Activated CD8-positive, alpha-beta memory T cell treated with anti-CD3 and anti-CD28 coated beads, Interleukin-2, amount 10 ng/mL, durations not matched to agents 7 days and 5 days (primary cell): ENCODE measurements at places on chromosomes 7 and 10. TPM values are rescaled to one million over a fixed set of nuclear protein-coding genes. Genes with fewer than 3 reads are reported as not detected.

DNA sequence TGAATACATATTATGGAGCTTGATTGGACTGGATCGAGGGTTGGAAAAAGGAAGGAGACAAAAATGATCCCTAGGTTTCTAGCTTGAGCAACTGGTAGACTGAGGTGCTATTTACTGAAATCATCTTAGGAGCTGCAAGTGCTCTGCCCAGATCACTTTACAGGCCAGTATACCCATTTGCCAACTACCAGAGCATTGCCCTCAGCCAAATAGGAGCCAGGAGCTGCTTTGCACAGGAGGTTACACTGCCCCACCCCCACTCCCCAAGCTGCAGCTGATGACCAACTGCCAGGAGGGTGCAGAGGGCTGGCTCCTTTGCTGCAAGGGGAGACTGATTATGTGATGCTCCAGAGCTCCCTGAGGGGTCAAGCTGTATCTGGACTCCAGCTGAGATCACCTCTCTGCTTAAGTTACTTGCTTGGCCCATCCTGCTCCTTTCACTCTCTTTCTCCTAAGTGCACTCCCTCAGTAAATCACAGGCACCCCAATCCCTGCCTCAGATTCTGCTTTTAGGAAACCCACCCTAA is 275.4 kb downstream of the ZEB1 start:
- peaks cover 3% of the 10 kb centered on the region for H3K4me1 ChIP-seq
- H3K36me3 ChIP-seq, result peaks cover 2% of the 10 kb centered on the region
- no peak overlapping the region for H3K4me3 ChIP-seq
- no peak overlapping the region for H3K27ac ChIP-seq
- DNase-seq, result no peak

DNA sequence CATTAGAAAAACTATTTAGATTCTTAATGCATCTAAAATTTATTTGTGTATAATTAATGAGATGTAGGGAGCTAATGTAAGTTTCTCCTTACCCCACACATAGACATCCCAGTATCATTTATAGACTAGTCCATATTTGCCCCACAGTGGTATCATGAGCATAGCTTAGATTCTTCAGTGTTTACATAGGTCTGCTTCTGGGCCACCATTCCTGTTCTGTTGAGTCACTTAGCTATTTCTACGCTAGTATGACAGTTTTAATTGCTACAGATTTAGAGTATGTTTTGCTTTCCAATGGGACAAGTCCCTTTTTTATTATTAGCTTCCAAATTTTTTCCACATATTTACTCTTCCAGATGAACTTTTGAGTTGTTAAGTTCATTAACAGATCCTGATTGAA is 69.4 kb downstream of the MCMBP start:
- H3K4me3 ChIP-seq, result no peak overlapping the region
- no peaks in the 10 kb centered on the region for H3K27me3 ChIP-seq
- no peak overlapping the region for H3K27ac ChIP-seq
- H3K36me3 ChIP-seq, result peaks cover 7% of the 10 kb centered on the region

DNA sequence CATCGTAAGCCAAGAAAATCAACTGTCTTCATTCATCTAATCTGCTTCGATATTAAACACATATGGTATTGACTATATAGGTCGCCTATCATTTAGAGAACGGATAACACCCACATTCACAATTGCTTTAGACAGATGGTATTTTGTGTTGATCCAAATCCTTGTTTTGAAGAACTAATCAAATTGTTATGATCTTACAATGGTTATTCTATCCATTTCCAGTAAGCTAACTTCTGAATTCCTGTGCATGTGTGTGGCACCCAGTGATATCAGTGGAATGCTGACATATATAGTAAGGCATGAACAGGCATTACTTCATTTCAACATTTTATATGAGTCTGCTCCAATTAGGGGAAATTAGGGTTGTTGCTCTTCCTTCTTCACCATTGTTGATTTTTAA is 98.8 kb downstream of the SEMA3E start:
- no peaks in the 10 kb centered on the region for H3K27me3 ChIP-seq
- no peaks in the 10 kb centered on the region for H3K4me1 ChIP-seq
- H3K27ac ChIP-seq, result no peak overlapping the region
- DNase-seq, result no peak
- H3K4me3 ChIP-seq, result no peak overlapping the region

GRCh38 chr10:90023950-90024349 is 322.6 kb downstream of the KIF20B start:
- no peak for DNase-seq
- H3K36me3 ChIP-seq, result no peaks in the 10 kb centered on the region
- no peaks in the 10 kb centered on the region for H3K4me1 ChIP-seq
- H3K27ac ChIP-seq, result no peak overlapping the region
- no peak overlapping the region for H3K4me3 ChIP-seq
- H3K27me3 ChIP-seq, result no peaks in the 10 kb centered on the region

- H3K4me1 ChIP-seq, result peaks cover 6% of the 10 kb centered on the region
- no peak overlapping the region for H3K27ac ChIP-seq
- DNase-seq, result no peak
- H3K36me3 ChIP-seq, result peaks cover 55% of the 10 kb centered on the region
- H3K4me3 ChIP-seq, result no peak overlapping the region
Observed at GRCh38 chr7:158682456-158682855, 22.1 kb downstream of the NCAPG2 start.

DNA sequence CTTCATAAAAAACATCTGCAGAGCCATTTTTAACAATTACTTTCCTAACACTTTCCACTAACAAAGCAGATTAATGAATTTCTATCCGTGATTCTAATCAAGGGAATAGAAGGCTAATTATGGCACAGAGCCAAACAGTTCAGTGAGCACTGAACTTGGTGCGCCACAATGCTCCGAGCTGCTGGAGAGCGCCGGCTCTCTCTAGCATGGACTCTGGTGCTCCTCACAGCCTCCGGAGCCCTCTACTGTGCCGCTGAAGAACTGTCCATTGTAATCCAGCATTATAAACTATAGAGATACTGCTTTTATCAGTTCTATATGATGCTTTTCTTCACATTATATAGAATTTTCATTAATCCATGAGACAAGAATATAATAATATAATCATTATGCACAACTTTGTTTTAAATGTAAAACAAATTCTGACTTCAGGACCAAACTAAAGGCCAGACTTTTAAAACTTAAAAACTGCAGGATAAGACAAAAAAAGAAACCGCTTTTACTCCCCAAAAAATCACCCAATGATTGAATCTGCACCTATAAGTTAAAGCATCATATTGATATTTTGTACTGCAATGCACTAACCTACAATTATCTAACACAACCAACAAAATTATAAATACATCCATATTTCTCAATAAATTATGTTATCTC is 123.6 kb downstream of the RNF32 start:
- H3K27me3 ChIP-seq, result no peaks in the 10 kb centered on the region
- DNase-seq, result no peak
- H3K4me3 ChIP-seq, result no peak overlapping the region
- peaks cover 24% of the 10 kb centered on the region for H3K36me3 ChIP-seq
- no peak overlapping the region for H3K27ac ChIP-seq
- H3K4me1 ChIP-seq, result peaks cover 3% of the 10 kb centered on the region

GRCh38 chr10:60346661-60347060 is 43.0 kb downstream of the ANK3 start:
- no peaks in the 10 kb centered on the region for H3K36me3 ChIP-seq
- no peak overlapping the region for H3K27ac ChIP-seq
- DNase-seq, result no peak
- H3K4me1 ChIP-seq, result no peaks in the 10 kb centered on the region
- H3K4me3 ChIP-seq, result no peak overlapping the region
- no peaks in the 10 kb centered on the region for H3K27me3 ChIP-seq

- no peaks in the 10 kb centered on the region for H3K27me3 ChIP-seq
- no peak overlapping the region for H3K4me3 ChIP-seq
- no peak overlapping the region for H3K27ac ChIP-seq
- peaks cover 9% of the 10 kb centered on the region for H3K4me1 ChIP-seq
Observed at GRCh38 chr10:43253461-43254198, 13.2 kb downstream of the RASGEF1A start.

GRCh38 chr7:48742079-48742798 is 182.1 kb upstream of the CDC14C start:
- no peak for DNase-seq
- H3K27me3 ChIP-seq, result no peaks in the 10 kb centered on the region
- no peaks in the 10 kb centered on the region for H3K4me1 ChIP-seq
- no peak overlapping the region for H3K27ac ChIP-seq
- no peaks in the 10 kb centered on the region for H3K36me3 ChIP-seq

DNA sequence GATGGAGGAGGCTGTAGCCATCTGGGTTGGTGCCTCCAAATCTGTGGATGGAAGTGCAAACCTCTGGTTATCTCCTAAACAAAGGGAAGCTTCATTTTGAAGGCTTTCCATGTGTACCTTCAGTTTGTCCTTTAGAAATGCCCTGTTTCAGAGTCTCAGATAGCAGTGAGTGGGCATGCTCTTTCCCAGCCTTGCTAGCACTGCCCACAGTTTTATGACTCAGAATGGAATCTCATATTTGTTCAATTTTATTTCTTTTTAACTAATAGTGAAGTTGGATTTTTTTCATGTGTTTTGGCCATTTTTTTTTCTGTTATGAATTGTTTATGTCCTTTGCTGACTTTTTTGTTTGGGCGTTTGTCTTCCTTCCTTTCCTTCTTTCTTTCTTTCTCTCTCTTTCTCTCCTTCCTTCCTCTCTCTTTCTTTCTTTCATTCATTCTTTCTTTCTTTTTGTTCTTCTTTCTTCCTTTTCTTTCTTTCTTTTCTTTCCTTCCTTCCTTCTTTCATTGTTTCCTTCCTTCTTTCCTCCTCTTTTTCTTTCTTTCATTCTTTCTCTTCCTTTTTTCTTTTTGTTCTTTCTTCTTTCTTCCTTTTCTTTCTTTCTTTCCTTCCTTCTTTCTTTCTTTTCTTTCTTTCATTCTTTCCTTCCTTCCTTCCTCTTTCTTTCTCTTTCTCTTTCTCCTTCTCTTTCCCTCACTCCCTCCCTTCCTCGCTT is 25.6 kb downstream of the PRF1 start:
- H3K4me3 ChIP-seq, result peak overlapping the region; percentile 63
- no peaks in the 10 kb centered on the region for H3K27me3 ChIP-seq
- peaks cover 59% of the 10 kb centered on the region for H3K4me1 ChIP-seq
- H3K27ac ChIP-seq, result peak overlapping the region; percentile 98
- no peak for DNase-seq

GRCh38 chr10:22783807-22784206 is 69.4 kb upstream of the PIP4K2A start:
- no peaks in the 10 kb centered on the region for H3K27me3 ChIP-seq
- no peaks in the 10 kb centered on the region for H3K4me1 ChIP-seq
- no peaks in the 10 kb centered on the region for H3K36me3 ChIP-seq

GRCh38 chr10:131310142-131310541 is 1.4 kb downstream of the TCERG1L start:
- peaks cover 24% of the 10 kb centered on the region for H3K27me3 ChIP-seq
- H3K27ac ChIP-seq, result peak overlapping the region; percentile 57
- DNase-seq, result no peak
- peak overlapping the region; percentile 45 for H3K4me3 ChIP-seq
- H3K36me3 ChIP-seq, result no peaks in the 10 kb centered on the region

GRCh38 chr10:125629758-125630376 is 53.1 kb downstream of the TEX36 start:
- H3K27me3 ChIP-seq, result no peaks in the 10 kb centered on the region
- H3K27ac ChIP-seq, result no peak overlapping the region
- no peak overlapping the region for H3K4me3 ChIP-seq
- no peak for DNase-seq
- no peaks in the 10 kb centered on the region for H3K4me1 ChIP-seq
- H3K36me3 ChIP-seq, result no peaks in the 10 kb centered on the region

DNA sequence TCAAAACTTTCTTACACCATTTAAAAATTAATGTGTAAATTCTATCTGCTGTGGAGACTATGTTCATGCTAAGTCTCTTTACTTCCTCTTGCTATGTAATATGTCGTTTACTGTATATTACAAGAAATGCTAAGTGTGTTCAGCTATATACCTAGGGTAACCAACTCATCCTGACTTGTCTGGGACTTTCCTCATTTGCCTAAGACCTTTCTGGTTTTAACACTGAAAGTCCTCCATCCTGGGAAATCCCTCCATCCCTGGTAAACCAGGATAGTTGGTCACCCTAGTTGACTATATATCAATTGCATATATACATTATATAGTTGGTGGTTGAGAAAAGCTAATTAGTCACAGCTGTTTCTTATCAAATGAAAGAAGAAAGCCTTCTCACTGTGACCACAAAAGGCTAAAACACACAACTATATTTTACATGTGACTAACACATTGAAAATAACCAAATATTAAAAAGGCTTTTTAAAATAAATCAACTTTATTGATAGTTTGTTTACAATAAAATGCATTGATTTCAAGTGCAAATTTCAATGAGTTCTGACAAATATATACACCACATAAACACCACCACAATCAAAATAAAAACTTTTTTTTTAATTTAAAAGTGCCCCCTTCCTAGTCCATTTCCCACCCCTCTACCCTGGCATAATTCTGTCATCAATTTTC is 167.7 kb upstream of the INHBA start:
- peaks cover 34% of the 10 kb centered on the region for H3K36me3 ChIP-seq
- no peak overlapping the region for H3K27ac ChIP-seq
- H3K27me3 ChIP-seq, result peaks cover 26% of the 10 kb centered on the region
- peaks cover 30% of the 10 kb centered on the region for H3K4me1 ChIP-seq
- H3K4me3 ChIP-seq, result no peak overlapping the region

DNA sequence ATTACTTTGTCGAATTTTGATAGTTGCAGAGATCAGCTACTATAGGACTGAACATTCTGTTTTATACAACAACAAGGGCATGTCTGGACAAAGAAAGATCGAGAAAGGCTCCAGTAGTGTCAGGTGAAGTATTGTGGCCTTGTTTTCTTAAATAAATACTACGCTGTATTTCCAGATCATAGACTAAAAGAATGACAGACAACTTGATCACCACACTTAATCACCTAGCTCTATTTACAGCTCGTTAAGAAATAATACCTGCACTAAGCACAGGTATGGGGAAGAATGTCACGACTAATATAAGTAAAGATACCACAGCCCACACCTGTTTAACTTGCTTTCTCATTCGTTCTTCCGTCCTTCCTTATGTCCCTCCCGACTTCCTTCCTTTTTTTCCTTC is 269.2 kb downstream of the HGF start:
- no peaks in the 10 kb centered on the region for H3K36me3 ChIP-seq
- no peak overlapping the region for H3K27ac ChIP-seq
- H3K4me3 ChIP-seq, result no peak overlapping the region
- no peak for DNase-seq
- no peaks in the 10 kb centered on the region for H3K27me3 ChIP-seq

DNA sequence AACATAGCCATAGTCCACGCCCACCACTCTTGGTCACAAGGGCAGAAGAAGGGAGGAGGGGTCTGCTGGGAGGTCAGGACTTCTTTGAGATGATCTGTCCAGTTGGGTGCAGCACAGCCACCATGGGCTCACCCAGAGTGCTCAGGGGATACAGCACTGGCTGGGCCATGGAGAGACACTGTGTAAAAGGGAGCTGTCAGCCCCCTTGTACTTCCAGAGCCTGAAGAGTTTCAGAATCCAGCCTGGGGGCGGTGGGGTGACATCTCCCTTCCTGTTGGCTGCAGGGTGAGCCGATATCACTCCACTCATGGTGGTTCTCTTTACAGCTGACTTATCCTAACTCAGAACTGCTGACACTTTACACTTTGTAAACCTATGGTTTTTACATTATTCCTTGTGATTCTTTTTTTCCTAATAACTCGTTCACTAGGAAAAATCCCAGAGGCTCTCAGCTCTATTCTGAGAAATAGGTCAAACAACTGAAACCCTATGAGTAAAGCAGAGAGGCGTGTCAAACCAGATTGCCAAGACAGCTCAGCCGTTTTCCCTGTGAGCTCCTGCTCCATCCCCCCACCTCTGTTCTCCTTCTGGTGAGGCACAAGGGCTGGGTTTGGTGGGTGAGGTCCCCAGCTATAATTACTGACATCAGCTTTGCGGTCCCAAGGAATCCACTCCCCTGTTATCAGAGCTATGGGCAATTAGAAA is 3.2 kb upstream of the MRPS24 start:
- no peaks in the 10 kb centered on the region for H3K27me3 ChIP-seq
- H3K4me1 ChIP-seq, result peaks cover 27% of the 10 kb centered on the region
- no peak overlapping the region for H3K27ac ChIP-seq
- peaks cover 21% of the 10 kb centered on the region for H3K36me3 ChIP-seq

The ERVW-1 gene
- not detected for total RNA-seq

The CNTNAP2 gene
- total RNA-seq, result not detected

The CHRM2 gene
- not detected for total RNA-seq

The ACBD7 gene
- 1.9 TPM for total RNA-seq

The PLXNA4 gene
- 1.6 TPM for total RNA-seq

The NRCAM gene
- total RNA-seq, result 0.35 TPM
